ENCODE measurements at places on chromosomes 16 and 17.

DNA sequence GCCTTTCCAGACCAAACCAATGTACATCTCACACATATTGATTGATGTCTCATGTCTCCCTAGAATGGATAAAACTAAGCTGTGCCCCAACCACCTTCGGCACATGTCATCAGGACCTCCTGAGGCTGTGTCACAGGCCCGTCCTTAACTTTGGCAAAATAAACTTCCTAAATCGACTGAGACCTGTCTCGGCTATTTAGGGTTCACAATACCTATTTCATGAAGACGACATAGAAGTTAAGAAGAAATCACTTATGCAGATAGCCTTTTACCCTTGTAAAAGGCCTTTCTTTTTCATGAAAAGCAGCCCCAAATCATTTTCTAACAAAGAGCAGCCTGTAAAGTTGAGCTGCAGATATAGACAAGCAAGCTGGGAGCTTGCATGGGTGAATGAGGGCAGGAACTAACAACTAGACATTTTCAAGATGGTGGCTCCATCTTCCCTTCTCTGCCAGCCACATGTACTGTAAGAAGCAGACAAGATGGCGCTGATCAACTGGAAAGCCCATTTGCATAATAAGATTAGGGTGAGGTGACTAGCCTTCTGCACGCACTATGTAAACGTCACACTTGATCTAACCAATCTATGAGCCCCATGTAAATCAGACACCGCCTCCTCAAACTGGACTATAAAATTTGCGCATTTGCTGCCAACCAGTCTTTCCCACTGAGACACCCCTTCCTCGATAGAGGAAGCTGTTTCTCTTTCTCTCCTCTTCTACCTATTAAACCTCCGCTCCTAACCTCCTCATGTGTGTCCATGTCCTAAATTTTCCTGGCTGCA is 4.7 kb upstream of the KDM8 start:
- no peak for ATAC-seq

- ATAC-seq, result peak; percentile 6
Observed at GRCh38 chr17:29150161-29150560, 30.0 kb downstream of the MYO18A start.

DNA sequence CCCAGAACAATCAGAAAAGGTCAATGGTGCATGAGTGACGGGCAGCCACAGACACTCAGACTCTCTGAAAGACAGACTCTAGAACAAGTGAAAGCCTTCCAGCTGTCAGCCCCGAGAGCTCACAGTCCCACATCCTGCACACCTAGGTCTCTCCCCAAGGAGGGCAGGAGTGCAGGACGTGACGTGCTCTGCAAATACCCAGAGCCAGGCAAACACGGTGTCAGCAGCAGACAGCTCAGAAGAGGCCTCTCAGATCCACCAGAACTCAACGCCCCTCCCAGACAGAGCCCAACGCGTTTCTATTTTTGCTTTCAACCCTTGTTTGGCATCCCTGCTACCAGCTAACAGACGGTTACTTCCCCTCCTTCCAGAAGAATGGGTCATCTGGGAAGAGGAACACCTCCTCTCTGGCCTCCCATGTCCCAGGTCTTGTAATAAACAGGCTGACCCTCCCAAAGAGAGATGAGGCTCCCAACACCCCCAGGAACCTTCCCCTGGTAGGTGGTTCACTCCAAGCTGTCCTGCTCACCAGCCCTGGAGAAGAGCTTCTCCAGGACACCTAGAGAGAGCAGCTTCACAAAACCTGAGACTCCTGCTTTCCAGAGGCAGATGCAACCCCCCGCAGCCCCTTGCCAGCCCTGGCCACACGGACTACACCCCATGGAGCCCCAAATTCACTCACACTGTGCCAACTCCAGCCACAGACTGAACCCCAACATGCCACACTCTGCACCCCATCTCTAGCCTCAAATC is 7.6 kb downstream of the PITPNM3 start:
- peak; percentile 41 for ATAC-seq

- ATAC-seq, result no peak
Observed at GRCh38 chr16:23502466-23502865, 7.8 kb downstream of the GGA2 start.

DNA sequence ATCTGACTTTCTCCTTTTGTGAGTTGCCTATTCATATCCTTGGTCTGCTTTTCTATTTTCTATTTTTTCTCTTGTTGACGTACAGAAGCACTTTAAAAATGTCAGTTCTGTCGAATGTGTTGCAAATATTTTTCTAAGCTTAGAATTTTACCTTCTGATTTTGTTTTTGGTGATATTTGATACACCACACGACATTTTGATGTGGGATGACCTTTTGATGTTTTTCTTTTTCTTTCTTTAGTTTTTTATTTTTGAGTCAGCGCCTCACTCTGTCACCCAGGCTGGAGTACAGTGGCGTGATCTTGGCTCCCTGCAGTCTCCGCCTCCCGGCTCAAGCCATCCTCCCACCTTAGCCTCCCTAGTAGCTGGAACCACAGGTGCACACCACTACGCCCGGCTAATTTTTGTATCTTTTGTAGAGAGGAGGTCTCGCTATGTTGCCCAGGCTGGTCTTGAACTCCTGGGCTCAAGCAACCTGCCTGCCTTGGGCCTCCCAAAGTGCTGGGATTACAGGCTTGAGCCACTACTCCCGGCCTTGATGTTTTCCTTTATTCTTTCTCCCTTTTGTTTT is 39.6 kb downstream of the WSB1 start:
- peak; percentile 41 for ATAC-seq

DNA sequence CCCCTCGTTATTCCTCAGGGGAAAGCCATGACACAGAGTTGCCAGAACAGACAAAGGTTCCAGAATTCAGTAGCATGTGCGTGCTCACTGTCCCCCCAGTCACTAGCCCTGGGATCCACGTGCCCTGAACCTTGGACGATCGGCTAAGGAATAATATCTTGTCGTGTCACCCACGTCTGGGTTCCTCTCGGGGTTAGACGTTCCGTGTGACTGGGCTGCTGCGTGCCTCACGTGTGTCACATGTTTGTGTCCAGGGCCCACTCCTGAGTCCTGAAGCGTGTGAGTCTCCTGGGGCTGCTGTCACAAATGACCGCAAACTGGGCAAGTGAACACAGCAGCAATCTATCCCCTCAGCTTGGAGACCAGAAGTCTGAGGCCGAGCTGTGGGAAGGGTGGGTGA is 12.4 kb upstream of the ZNF469 start:
- ATAC-seq, result no peak

- peak; percentile 34 for ATAC-seq
Observed at GRCh38 chr17:21214777-21215541, 998 bp upstream of the TMEM11 start.

- no peak for ATAC-seq
Observed at GRCh38 chr17:55296699-55297098, 31.9 kb downstream of the HLF start.

DNA sequence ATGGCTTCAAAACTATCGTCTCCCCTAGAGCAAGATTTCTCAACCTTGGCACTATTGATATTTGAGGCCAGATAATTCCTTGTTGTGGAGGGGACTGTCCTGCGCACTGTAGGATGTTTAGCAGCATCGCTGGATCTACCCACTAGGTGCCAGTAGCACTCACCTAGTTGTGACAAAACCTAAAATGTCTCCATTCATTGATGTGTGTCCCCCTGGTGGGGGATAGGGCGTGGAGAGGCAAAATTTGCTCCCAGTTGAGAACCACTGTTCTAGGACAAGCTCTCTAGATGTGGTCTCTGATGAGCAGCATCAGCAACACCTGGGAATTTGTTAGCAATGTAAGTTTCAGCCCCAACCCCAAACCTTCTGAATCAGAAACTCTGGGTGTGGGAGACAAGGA is 259.0 kb downstream of the XYLT1 start:
- no peak for ATAC-seq

DNA sequence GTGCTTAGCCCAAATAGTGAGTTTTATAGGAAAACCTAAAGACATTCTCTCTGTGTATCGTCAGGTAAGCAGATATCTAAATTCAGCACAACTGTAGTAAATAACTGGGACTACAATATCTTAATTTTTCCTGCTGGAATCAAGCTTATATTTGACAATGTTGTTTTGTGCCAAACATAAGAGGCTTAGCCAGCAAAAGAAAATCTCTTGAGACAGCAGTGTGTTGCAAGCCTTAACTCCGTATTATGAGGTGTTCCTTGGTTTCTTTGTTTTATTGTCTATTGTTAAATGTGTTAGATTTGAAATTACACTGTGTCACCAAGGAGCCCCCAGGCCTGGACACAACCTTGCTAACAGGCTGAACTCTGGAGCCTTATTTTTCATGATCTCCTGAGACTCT is 1570.6 kb upstream of the GOT2 start:
- ATAC-seq, result no peak

All from stimulated activated memory B cell treated with anti-CD40 and anti-IgM and Interleukin-4, amounts not matched to agents 10 μg/mL and 1 μg/mL and 100 μg/mL, for 72 hours (primary cell).